ENCODE measurements at places on chromosomes 2 and 18.

GRCh38 chr18:63107171-63107845 is 212.3 kb downstream of the BCL2 start:
- no peak for DNase-seq

DNA sequence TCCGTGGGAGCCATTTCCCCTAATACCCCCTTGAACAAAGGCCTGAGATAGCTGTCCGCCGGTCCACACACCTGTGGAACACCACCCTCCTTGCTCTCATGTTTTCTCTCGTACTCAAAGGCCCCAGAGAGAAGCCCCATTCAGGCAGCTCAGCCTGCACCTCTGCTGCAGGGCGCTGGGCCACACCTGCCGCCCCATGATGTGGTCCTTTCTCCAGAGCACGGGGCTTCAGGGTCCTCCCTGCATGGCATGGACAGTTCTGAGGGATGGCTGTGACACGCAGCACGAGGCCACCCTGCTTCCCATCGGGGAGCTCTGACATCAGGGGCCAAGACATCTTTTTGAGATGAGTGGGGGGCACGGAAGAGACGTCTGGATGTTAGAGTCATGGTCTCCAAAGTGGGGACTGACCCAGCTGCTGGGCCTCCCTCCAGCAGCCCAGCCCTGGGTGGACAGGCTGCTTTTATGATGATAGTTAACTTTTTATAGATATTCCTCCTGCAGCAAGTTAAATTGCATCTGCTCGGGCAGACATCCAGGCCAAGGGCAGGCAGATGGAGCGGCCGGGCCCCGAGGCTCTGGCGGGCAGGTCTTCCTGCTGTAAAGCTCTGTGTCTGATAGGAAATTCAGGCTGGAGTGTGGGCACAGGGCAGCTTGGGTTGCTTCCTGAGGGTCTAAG is 56.7 kb downstream of the SDC1 start:
- DNase-seq: no peak

DNA sequence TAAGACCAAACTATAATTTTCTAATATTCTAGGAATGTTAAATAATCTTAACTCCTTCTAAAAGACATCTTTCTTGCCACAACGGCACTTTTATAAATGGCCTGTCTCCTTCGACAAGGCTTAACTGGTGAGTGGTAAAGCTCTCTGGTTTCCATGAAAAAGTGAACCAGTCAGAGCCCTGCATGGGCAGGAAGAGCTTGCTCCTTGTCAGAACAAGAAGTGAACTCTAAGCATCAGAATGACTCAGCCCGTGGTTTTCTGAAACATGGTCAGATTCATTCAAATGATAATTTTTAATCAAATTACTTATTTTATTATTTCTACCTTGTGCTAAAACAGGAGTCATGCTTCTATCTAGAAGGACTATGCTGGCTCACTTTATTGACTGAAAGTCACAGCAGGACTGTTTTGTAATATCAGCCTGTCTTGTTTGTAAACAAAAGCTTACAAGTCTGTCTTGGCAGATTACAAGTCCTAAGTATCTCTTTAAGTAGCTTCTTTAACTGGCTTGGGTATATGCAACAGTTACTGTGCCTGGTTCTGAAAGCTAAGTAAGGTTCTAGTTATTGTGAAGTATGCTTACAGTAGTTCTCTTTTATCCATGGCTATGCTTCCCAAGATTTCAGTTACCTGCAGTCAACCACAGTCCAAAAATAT is 245.4 kb downstream of the NAPG start:
- no peak for DNase-seq

DNA sequence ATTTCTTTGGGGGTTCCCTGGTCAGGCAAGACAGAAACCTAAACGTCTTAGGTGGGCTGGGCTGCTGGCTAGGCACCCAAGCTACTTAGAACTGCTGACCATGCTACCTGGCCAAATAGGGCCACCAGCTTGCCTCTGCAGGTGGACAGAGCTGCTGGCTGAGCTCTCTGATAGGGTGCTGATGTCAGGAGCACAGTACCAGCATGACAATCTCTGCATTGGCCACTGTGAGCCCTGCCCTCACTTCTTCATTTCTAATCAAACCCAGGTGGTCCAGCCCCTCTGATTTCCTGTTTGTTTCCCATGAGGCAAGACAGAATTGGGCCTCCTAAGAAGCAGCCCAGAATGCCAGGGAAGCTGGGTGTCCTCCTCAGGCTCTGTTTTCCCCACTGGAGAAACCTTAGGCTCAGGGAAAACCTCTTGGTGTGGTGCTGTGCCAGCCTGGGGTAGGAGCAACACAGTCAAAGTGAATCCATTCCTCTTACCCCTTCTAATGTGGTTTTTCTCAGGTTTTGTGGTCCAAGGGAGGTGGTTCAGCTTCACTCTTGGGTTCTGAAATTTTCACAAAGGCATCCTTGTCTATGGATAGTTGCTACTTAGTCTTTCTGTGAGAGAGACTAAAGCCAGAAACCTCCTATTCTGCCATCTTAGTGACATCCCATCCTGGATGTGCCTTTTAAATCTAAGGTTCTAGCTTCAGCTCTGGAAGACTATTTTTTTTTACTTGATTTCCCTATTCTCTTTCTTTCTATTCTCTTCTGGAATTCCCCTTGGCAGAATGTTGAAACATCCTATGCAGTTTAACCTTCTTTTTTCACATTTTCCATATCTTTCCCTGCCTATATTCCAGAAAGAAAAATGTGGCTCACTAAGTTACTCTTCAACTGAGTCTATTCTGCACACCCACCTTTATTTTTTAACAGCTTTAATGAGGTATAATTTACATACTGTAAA is 15.2 kb downstream of the SP100 start:
- DNase-seq: no peak

- peak; percentile 48 for DNase-seq
Measured at GRCh38 chr18:9971313-9971920, 57.6 kb downstream of the VAPA start.

- DNase-seq: no peak
Measured at GRCh38 chr2:105557021-105557920, 158.4 kb upstream of the FHL2 start.

DNA sequence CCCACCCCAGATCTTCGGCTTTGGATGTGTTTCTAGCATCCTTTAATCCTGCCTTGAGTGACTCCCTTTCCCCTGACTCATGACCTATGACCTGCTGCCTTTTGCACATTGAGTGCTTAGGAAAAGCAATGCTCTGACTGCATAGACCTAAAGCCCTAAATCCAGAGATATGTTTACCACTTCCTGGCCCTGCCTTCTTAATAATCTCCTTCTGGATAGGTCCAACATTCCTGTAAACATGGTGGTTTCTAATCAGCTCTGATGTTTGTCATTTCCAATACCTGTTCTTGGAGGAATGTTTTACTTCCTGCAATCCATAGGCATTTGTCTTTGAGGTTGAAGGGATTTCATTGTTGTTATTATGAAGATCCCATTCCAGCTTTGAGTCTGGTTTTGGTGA is 2.3 kb downstream of the SLC3A1 start:
- no peak for DNase-seq

DNA sequence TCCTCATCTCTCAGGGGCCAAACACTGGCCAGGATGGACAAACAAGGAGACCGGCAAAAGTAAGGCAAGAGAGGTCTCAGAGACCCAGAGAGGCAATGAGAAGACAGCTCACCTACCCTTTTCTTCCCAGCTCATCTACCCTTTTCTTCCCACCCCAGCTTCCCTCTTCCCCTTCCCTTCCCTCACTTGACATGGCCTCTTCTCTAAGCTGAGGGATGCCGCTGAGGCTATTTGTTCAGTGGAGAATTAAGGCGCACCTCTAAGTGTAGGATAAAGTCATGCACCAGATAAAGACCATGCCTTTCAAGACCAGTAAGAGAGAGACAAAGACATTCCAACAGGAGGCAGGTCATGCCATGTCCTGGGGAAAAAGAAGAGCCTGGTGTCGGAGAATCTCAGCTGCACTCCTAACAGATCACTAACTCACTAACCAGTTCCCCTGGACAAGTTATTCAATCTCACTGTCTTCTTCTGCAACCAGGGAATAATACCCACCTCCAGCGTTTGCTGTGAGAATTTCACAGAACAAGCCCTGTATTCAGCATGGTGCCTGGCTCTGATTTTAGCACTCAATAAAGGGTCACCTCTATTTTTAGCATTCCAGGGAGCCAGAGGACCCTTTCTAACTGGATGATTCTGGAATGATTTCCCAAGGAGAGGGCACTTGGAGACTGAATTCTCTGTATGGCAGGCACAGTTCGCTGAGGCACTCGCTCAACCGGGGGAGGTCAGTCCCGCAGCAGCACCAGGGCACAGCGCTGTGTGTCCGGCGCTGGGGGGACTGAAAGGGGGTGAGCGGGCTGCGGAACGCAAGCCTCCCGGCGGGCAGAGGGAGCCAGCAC is 3.0 kb upstream of the FOSL2 start:
- DNase-seq: no peak

- DNase-seq: no peak
Measured at GRCh38 chr2:35852-36251, 10.5 kb downstream of the FAM110C start.

DNA sequence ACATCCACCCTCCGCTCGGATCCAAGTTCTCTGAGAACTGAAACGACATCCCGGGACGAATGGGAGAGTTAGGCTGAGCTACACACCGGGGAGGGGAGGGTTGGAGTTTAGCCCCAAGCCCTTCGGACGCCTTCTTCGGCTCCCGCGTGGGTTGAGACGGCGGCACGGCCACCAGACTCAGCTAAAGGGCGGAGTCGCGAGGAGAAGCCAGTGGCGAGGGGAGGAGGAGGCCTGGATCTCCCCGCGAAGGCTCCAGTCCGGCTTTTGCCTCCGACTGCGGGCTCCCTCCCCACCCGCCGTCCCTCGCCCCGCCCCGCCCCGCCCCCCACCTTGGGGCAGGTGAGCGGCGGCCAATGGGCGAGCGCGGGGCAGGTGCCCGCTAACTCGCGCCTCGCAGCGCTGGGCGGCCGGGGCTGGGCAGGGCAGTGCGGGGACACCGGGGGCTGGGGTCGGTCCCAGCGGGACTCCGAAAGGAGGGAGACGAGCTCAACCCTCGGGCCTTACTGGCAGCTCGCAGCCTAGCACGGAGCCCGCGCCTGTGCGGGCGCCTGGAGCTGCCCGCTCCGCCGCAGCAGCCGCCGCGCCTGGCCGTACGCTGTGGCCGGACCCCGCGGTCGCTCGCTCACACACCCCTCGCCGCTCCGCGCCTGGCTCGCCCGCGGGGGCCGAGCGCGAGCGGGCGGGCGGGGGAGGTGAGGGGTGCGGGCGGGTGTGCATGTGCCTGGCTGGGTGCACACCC is at the start of gene EMX1:
Gene EMX1, plus strand, starts transcription at position 382 of the 739 bp plus-strand sequence. Its CDS starts 334 bp downstream, at position 716.
- DNase-seq: peak; percentile 32

- no peak for DNase-seq
Measured at GRCh38 chr18:63329431-63330145, 10.0 kb upstream of the BCL2 start.

DNA sequence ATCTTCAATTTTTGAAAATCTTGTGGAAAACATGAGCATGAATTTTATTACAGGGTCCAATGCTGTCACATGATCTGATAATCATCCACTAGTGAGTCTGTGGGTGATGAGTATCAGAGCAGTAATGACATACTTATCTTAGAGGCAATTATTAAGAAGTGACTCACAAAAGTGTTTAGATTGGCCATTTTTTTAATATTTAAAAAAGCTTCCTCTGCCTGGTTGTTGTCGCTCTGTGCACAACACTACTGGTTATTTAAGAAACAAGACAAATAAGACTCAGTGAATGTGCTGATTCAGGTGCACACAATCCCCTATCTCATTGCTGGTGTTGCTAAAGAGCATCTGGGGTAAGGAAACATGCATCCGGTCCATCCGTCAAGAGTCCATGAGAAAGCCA is 665.8 kb upstream of the ZEB2 start:
- DNase-seq: no peak

DNA sequence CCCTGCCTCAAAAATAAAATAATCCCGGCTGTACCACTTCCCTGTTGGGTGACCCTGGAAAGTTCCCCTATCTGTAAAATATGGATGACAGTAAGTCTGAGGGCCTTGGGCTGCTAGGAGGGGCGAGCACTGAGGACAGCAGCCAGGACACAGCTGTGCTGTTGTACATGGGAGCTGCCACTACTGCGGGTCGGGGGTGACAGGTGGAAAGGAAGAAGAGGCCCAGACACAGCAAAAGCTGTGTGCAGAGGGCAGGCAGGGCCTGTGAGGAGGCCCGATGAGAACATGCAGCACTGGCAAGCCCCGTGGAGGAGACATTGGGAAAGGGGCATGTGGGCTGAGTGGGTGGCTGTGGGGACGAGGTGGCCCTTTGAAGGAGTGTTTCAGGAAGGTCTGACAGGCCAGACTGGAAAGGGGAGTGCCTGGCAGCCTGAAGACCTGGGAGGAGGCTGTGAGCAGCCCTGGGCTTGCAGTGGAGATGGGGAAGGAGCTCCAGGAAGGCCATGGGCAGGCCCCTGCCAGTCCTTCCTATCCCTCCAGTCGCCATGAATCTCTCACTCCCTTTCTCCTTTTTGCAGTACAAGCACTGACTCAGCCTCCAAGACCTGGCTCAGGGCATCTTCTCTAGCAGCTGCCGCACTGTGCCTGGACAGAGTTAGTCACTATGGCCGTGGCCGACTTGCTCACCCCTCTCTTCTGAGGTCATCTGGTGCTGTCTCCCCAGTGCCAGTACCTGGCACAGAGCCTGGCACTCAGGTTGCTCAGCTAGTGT is 28.9 kb upstream of the SEMA4C start:
- DNase-seq: no peak

GRCh38 chr2:64217198-64217869 is 73.1 kb upstream of the PELI1 start:
- DNase-seq: no peak

- DNase-seq: no peak
Measured at GRCh38 chr2:112782234-112782799, 2.0 kb downstream of the IL1A start.

GRCh38 chr2:156896294-156896693 is 361.2 kb upstream of the GALNT5 start:
- DNase-seq: no peak

DNA sequence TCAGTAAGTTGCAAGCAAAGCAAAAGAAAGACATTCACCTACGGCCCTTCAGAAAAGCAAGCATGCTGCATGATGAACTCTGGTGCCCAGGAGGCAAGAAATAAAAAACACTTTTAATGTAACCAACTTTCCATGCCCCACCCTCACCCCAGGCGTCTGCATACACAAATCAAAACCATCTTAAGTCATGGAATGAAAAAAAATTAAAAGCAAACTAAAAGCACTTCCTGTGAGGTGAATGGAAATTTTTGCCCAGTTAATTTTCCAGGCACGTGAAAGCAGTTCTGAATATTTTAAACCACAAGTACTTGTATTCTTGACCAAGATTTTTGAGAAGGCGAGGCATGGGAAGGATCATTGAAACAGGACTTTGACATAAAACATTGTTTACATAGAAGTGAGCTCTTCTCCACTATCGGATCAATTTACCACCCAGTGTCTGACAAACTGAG is 2.5 kb upstream of the ICOS start:
- DNase-seq: peak; percentile 37
